Activated CD4-positive, alpha-beta T cell treated with anti-CD3 and anti-CD28 coated beads for 1 hour (primary cell): ENCODE measurements at places on chromosomes 3 and 15.

GRCh38 chr3:133330065-133330464 lies 69.8 kb upstream of the BFSP2 start:
- no peak for DNase-seq

GRCh38 chr3:53085476-53085875 lies 39.6 kb upstream of the SFMBT1 start:
- DNase-seq, result no peak

- DNase-seq, result no peak
Measured at GRCh38 chr15:95304947-95305400, 1025.5 kb upstream of the NR2F2 start.

DNA sequence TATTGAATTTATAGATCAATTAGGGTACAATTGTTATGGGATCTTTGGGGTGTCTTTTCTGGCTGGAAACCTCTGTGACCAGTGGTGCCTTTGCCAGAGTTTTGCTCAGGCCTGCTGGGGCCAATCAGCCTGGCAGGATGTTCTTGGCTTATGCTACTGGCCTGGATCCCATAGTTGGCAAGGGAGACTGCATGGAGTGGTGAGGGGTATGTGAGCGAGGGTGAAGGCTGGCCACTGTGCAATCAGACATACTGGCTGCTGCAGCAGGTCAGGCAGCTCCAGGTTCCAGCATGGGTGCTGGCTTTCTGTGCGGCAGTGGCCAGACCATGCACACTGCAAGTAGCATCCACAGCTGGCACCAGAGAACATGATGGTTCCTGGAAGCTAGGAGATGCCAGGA lies 1053.2 kb upstream of the GBE1 start:
- no peak for DNase-seq

- DNase-seq, result no peak
Measured at GRCh38 chr3:46539443-46540005, 26.6 kb downstream of the LRRC2 start.

DNA sequence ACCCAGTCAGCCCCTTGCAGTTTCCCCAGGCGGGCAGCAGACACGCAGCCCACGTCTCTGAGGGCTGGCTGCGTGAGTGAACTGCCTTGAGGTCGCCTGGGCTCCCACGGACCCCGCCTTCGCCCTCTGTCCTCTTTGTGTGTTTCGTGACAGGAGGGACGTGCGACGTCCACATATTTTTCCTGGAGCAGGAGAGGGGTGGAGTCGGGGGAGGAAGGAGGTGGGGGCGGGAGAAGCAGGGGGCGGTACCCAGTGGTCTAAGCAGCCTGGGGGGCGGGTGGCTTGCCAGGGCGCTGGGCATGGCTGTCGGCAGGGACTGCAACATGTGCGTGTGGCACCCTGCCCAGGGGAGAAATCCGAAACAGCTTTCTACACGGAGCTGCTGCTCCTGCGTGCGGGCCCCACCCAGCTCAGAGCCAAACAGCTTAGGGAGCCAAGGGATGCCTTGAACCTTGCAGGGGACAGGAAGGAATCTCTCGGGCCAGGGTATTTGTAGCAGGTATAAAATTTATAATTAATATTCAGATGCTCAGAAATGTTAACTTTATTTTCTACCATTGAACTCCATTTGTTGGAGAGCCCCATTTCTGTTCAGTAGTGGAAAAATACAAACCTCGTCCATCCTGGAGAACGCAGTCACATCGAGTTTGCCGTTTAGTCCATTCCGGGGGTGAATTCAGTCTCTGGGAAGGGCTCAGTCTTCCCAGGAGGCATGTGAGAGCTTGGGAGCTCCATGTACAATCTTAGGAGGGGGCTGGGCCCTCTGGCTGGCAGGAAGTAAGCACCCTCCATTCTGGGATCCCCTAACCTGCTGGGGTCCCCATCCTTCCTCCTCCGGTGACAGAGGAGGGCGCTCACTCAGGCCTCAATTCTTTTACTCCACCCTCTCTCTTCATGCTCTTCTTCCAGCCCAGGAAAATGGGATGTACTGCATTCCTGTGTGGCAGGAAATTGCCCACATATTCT lies 79.1 kb upstream of the MEF2A start:
- DNase-seq, result no peak

DNA sequence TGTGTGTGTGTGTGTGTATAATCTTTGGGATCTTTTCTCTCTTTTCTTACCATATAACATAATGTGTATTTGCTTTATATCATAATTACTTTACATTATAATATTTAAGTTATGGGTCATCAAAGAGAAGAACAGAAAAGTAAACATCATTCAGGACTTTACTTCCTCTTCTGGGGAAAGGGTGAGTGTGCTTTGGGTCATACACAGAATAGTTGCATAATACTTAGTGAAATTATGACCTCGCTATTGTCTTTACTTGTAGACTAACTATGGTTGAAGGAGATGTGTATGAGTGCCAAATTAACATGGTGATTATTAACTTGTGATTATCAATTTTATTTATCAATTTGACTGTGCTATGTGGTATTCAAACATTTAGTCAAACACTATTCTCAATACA lies 1086.9 kb downstream of the DIPK2A start:
- DNase-seq, result no peak

DNA sequence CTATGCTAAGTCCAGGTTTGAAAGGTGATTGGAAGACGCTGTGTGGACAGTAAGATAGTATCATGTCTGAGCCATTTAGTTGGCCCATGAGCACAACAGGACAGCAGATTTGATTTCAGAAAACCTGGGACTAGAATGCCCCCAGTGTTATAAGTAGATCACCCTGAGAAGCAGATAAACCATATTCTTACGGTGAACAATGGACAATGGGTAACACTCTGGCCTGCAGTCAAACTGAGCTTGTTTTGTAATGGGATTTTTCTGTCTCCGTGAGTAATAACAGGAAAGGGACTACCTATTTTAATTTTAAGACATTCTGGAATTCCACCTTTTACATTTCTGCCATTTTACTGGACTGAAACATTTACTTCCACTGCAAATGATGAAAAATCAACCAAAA lies 71.5 kb downstream of the LDHAL6B start:
- DNase-seq, result no peak

- no peak for DNase-seq
Measured at GRCh38 chr3:37114251-37115145, 59.9 kb downstream of the LRRFIP2 start.

GRCh38 chr3:196706327-196706726 lies 5.7 kb downstream of the CEP19 start:
- no peak for DNase-seq

- peak; percentile 48 for DNase-seq
Measured at GRCh38 chr3:106176734-106177133, 307.9 kb upstream of the CBLB start.

DNA sequence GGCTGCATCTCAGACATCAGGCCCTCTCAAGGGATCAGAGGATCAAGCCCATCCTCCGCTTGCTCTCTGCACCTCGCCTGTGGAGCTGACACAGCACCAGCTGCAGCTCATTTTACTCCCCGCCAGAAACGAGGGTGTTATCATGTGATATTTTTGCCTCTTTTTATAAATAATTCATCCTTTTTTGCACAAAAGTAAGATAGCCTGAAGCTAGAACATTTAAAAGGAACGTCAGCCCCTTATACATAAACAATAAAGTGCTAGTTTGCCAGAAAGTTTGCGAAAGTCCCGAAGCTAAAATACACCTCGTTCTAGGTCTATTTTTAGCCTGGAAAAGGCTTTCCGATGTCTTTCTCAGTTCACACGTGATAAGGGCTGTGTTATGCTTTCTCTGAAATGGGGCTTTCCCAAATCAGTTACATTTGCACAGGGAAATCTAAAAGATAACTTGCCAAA lies 9.6 kb upstream of the FAM174B start:
- DNase-seq, result no peak

GRCh38 chr3:57918123-57918837 lies 89.9 kb upstream of the FLNB start:
- DNase-seq, result no peak

GRCh38 chr3:102941786-102942185 lies 507.0 kb downstream of the ZPLD1 start:
- no peak for DNase-seq

GRCh38 chr3:136194409-136195257 lies 1.5 kb downstream of the MSL2 start:
- peak; percentile 39 for DNase-seq

GRCh38 chr3:191253089-191253799 lies 54.2 kb downstream of the OSTN start:
- no peak for DNase-seq

GRCh38 chr3:33278163-33278562 lies 921 bp downstream of the FBXL2 start:
- no peak for DNase-seq

GRCh38 chr3:61594144-61594963 lies 33.0 kb downstream of the PTPRG start:
- DNase-seq, result no peak

- no peak for DNase-seq
Measured at GRCh38 chr3:189446959-189447560, 184.1 kb upstream of the TP63 start.
